Stimulated activated CD8-positive, alpha-beta memory T cell treated with anti-CD3 and anti-CD28 coated beads, Interleukin-4, amount 100 ng/mL, for 4 hours (primary cell): ENCODE measurements at places on chromosomes 13 and 19.

- no peak for DNase-seq
Measured at GRCh38 chr19:2045501-2046045, 5.5 kb downstream of the MKNK2 start.

- no peak for DNase-seq
Measured at GRCh38 chr13:26961890-26962615, 201.5 kb upstream of the GPR12 start.

GRCh38 chr19:7887408-7888144 lies 734 bp upstream of the LRRC8E start:
- DNase-seq: no peak

- no peak for DNase-seq
Measured at GRCh38 chr19:3613818-3614661, 7.4 kb upstream of the TBXA2R start.

DNA sequence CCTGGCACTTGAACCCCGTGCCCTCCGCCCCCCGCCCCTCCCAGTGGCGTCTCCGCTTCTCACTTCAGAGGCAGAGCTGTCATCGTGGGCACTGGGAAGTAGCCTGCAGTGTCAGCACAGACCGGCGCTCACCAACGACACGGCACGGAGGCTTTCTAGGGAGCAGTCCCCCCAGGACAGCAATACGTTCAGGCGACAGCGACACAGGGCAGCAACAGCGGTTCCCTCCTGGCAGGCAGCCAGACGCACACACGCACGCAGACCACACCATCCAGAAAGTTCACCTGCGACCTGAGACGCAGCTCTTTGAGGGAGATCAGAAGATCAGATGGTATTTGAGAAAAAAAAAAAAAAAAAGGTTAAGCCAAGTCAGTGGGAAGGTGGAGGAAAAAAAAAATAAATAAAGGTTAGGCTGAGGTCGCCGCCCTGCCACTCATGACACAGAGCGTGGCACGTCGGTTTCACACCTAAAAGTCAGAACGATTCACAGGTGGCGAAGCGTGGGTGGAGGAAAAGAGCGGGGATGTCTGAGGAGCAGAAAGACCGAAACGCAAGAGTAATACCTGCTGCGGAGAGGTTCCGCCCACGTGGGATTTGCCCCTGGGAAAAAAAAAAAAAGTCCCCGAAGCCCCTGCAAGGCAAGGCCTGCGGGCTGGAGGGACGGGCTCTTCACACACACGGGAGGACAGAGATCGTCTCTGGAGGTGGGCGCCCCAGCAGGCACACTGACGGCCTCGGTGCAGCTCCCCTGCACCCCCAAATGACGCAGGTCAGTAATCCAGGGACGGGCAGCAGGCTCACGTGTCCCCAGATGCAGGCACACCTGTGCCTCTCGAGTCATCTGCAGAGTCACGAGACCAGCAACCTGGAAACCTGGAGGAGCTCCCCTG lies 94.5 kb downstream of the GNG7 start:
- peak; percentile 89 for DNase-seq

DNA sequence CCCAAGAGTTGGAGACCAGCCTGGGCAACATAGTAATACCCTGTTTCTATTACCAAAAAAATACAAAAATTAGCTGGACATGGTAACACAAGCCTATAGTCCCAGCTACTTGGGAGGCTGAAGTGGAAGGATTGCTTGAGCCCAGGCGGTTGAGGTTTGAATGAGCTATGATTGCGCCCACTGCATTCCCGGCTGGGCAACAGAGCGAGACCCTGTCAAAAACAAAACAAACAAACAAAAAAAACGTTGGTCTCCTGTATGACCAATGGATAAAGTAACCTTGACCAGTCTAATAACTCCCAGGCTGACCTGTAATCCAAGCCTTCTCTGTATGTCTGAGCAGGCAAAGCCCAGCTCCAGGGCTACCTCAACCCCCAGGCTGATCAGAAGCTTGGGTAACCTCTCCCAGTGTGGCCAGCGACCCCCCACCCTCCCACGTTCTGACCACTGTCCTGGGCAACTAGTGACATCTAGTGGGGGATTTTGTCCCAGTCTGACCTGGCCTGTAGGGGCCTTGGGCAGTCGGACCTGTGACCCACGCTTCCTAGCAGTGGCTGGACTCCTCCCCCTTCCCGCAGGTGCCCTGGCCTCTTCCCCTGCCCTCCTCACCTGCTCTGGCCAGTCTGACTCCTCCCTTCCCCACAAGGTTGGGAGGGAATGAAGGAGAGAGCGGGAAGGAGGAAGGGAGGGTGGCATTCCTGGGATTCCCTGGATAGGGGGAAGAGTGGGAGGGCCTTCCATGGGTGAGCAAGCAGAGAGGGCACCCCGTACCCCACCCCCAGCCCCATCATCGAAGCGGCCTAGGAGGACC lies 1.0 kb upstream of the BCAM start:
- no peak for DNase-seq

DNA sequence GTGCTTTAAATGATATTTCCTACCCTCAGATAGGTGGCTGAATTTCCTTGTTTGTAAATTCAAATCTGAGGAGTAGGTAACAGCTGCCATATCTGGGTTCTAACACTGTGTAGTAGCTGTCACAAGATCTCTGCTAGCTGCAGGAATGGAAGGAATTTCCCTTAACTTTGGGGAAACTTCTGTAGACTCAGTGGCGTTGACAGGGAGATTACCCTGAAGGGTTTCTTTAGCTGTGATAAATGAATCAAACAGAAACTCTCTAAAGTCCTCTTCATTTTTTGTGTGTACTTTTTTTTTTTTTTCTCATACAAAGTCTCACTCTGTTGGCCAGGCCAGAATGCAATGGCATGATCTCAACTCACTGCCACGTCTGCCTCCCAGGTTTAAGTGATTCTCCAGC lies 5.3 kb upstream of the EPSTI1 start:
- no peak for DNase-seq

DNA sequence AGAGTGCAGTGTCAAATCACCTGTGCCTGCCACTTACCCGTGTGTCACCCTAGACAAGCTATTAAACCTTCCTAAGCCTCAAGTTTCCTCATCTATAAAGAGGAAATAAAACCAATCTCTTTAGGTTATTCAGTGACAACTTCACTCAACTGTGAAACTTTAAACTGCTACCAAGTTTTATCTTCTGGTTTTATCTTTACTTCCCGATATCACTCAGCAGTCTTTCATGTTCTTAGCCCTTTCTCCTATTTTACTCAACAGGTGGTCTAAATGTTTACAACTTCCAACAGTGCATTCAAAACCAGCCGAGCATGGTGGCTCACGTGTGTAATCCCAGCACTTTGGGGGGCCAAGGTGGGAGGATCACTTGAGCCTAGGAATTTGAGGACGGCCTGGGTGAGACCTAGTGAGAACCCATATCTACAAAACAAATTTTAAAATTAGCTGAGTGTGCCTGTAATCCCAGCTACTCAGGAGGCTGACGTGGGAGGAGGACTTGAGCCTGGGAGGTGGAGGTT lies 59.6 kb downstream of the GPALPP1 start:
- DNase-seq: no peak

GRCh38 chr13:45119469-45119990 lies 780 bp upstream of the GTF2F2 start:
- DNase-seq: peak; percentile 35

DNA sequence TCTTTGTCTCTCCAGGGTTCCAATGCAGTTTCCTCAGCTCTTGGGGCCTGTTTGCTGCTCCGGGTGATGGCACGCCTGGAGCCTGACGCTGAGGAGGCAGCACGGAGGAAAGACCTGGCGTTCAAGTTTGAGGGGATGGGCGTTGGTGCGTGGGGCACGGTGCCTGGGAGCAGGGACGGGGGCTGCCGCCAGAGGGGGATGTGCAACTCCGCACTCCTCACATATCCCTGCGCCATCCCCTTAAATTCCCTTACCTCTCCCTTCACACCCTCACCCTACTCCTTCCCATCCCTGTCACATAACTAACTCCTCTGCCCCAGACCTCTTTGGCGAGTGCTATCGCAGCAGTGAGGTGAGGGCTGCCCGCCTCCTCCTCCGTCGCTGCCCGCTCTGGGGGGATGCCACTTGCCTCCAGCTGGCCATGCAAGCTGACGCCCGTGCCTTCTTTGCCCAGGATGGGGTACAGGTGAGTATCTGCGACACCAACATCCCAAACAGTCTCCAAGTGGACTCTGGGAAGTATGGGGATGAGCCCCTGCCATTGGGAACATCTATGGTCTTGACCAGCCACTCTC lies 31.1 kb downstream of the TRPM4 start:
- no peak for DNase-seq

GRCh38 chr19:58304748-58305064 lies 471 bp upstream of the ERVK3-1 start:
- DNase-seq: no peak

DNA sequence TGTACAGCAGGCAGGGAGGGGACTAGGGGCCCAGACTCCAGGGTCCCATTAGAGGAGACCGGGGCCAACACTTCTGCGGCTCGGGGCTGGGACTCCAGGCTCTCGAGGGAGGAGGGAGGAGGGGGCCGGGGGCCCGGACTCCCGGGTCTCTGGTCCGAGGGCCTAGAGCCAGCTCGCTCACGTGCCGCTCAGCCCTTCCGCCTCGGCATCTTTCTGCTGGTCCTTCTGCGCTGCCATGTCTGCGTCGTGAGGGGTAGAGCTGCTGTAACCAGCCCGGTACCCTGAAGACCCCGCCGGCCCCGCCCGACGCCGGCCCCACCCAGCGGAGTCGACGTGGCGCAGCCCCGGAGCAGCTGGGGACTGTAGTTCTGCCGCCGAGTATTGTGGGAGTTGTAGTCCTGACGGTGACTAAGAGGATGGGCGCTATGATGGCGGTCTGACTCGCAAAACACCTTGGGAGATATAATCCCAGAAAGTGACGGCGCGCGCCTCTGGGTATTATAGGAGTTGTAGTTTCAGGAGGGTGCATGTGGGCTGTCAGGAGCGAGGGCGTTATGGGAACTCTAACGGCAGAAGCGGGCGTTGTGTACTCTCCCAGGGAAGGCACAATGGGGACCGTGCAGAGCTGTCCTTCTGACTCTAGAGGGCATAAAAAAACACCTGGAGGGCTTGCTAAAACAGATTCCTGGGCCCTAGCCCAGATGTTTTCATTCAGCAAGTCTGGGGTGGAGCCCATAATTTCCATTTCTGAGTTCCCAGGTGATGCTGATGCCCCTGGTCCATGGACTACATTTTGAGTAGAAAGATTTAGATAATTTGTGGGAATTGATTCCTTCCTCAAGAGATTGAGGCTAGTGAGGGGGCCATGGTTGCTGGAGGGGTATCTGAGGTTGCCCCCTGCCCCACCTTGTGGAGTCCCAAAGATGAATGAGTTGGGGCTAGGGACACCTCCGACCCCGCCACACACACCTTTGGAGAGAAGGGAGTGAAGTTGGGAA lies at the start of gene RABAC1:
TSS of gene RABAC1 (minus strand) at position 266 of the 998 bp plus-strand sequence. CDS start at position 237, 29 bp downstream.
- DNase-seq: peak; percentile 71

- peak; percentile 47 for DNase-seq
Measured at GRCh38 chr19:12669270-12670158, 2.9 kb downstream of the WDR83 start.
